Fibroblast of lung (primary cell): ENCODE measurements at places on chromosomes 6 and 20.

DNA sequence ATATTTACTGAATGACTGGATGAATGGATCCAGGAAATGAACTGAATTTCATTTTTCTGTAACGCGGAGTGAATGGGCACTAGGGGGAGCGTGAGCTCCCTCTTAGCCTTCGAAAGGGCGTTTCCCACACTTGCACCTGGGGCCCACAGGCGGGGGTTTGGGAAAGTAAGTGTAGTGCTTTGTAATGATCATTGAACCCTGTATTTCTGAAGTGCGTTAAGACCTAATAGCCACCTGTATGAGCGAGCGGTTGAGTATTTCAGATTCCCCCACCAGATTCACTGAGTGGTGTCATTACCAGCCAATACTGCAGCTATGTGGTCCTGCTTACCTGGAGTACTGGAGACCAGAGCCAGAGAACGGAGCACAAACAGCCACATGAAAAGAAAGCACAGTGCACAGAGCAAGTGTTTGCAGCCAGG is 10.5 kb downstream of the SYTL3 start:
- peak; percentile 29 for DNase-seq

DNA sequence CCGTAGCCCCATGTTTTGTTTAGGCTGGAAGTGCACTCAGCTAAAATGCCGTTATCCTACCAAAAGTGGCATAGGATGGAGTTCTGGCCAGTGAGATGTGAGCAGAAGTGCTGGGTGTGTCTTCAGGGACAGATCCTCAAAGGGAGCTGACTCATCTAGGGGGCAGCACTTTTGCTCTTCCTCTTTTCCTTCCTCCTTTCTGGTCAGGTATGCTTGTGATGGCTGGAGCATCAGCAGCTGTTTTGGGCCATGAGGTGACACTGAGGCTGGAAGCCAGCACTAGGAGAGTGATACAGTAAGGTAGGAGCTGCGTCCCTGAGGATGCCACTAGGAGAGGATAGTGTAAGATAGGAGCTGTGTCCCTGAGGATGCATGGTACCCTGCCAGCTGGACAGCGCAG is 4.6 kb upstream of the OSBPL2 start:
- DNase-seq: no peak

DNA sequence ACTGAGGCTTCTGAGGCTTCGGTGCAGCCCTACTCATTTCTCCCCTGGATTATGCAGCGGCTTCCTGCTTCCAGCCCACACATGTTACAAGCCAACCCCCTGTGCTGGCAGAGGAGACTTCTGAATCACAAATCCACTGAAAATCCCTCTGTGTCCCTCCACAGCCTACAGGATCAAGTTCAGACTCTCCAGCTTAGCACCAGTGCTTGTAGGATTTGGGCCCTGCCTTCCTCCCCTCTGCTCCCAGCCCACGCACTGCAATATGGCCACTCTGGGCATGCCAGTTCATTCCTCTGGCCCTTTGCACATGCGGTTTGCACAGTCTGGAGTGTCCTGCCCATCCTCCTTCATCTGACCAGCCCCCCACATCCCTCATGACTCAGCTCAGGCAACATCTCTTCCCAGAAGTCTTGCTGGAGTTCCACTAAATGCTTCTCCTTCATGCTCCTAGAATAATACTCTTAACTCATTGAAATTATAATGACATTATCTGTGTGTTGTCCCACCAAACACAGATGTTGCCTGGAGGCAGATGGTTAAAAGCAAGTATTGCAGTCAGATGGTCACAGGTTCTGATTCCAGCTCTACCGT is 15.9 kb upstream of the MDGA1 start:
- DNase-seq: peak; percentile 95

DNA sequence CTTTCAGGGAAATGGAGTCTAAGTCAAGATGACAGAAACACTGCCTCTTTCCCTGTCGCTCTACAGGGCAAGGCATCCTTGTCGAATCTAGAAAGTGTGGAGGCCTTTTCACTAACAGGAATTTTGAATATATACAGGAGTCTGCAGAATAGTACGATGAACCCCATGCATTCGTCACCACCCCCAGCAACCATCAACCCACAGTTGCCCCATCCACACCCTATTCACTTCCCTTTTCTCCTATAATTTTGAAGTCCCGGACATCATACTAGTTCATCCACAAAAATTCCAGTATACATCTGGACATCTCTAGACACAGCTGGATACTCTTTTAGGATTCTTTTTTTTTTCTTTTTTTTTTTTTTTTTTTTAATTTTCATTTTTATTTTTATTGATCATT is 80.7 kb upstream of the RIN2 start:
- DNase-seq: no peak

DNA sequence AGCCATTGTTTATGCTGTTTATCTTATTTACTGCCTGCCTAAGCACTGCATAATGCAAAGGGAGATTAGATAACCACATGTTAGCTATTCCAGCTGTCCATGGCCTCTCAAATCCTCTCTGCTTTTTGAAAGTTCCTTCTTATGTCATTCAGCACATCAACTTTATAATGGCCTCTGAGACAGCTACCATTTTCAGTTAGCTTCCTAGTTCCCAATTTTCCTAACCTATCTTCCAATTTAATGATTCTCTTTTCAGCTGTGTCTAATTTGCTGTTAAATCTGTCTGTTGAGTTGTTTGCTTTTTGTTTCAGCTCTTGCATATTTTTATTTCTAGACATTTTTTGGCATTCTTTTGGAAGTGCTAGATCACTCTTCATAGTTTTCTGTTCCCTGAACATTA is 173.4 kb upstream of the PLCB4 start:
- DNase-seq: no peak

DNA sequence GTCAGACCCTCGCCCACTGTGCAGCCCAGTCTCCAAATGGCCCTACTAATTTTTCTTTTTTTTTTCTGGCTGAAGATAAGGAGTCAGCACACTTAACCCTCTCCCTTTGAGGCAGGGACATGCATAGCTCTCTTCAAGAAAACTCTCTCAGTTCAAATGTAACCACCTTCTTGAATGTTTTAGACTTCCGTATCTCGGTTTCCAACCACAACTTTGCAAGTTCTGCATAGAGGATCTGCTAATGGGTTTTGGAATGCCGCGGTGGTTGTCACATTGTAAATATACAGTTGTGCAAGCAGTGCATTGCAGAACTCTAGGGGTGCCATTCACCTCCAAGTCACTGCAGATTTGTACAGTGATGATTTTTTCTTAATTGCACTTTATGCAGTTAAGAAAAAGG is 59.4 kb upstream of the SLC35B3 start:
- DNase-seq: no peak

GRCh38 chr20:1364106-1364505 is 28.7 kb downstream of the FKBP1A start:
- no peak for DNase-seq
